ENCODE measurements at places on chromosomes 1 and 21. TPM values are rescaled to one million over a fixed set of nuclear protein-coding genes. Genes with fewer than 3 reads are reported as not detected.

DNA sequence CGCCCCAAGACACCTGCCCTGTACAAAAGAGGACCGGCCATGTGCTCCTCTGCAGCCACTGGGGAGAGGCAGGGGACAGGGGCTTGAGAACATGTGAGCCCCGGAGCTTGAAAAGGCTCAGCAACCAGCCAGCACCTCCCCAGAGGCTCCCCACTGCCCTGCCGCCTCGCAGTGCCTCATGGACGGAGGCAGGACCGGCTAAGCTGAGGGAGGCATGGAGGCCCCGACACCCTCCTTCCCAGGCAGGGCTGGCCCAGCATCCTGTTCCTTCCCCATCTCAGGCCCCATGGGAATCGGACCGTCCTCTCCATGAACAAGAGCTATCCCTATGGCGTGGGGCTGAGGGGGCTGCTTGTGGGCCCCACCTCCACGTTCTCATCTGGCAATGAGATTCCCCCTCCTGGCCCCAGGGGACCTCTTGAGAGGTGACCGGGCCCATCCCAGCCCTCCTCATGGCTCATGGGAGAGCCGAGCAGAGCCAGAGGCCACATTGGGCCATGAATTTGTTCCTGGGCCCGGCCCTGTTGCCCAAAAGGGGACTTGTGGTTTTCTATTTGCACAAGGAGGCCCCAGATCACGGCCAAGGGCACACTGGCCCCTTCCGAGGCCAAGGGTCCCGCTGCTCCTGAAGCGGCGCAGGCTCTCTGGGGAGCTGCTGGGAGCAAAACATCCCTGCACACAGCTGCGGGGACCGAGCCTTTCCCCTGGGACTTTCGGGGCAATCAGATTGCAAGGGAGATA lies 65.2 kb upstream of the ARHGEF16 start:
- H3K27me3 ChIP-seq, result no peaks in the 10 kb centered on the region
- no peak for DNase-seq
- H3K27ac ChIP-seq, result no peak overlapping the region
- H3K4me3 ChIP-seq, result no peak overlapping the region
- H3K4me1 ChIP-seq, result no peaks in the 10 kb centered on the region

The PRRC2C gene
- total RNA-seq, result 341 TPM

The OR2M3 gene
- not detected for total RNA-seq

The SRM gene
- total RNA-seq, result 116 TPM

DNA sequence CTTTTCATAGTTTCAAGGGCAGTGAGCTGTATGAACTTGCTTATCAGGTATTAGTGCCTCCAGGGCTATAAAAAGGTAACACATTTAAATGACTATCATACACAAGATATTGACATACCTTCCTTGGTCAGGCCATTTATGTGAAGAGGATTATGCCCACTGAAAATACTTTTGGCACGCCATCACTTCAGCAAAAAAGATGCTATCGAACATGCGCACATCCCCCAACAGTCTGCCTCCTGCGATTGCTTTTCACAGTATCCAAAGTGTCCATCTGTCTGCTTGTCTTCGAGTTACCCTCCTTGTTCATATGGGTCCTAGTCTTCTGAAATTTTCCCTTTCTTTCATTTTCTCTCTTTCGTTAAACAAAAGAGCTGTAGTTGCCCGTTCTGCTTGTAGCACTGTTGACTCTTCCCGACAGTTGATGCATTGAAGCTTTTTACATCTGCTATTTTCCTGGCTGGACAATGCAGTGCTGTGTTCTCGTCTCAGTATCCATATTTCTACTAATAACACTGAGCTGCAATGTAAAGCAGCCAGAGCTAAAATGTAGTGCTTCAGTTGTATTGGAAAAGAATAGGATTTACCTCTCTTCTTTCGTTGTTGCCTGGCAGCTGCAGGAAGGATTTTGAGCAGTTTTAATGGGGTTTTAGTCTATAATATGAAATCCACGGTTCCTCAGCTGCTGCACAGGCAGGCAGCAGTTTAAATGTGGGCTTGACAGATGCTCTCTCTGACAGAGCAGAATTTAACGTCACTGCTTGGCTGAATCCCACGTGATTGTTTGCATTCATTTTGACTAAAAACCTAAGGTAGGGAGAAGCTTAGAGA lies at the start of gene B3GALT2:
TSS of gene B3GALT2 (minus strand) at position 713 of the 831 bp plus-strand sequence. CDS start 5,051 bp downstream, outside the sequence.
- H3K4me3 ChIP-seq, result no peak within 1 kb of the TSS
- DNase-seq, result no peak
- no peaks in the 10 kb centered on the region for H3K27me3 ChIP-seq

The LYPD8 gene
- not detected for total RNA-seq

DNA sequence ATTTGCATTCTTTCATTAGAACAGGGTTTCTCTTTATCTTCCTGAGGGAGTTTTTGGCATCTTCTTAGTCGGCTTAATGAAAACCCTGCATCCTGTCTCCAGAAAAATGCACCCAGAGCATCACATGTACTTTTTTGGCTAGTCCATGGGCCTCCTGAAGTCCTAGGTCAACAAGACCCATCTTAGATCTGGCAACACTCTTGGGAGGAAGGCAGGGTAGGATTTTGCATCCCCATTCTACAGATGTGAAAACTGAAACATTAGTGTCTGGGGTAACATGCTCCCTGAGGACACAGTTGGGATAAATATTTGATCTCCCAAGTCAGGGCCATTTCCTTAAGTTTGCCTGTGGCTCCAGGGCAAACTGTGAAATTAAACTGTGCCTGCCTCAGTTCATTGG lies 40.0 kb upstream of the HMGB4 start:
- no peaks in the 10 kb centered on the region for H3K27me3 ChIP-seq
- H3K4me3 ChIP-seq, result no peak overlapping the region
- H3K4me1 ChIP-seq, result no peaks in the 10 kb centered on the region
- no peaks in the 10 kb centered on the region for H3K36me3 ChIP-seq

GRCh38 chr1:228136901-228137300 lies 3.2 kb upstream of the GUK1 start:
- peaks cover 13% of the 10 kb centered on the region for H3K4me1 ChIP-seq
- no peak for DNase-seq
- H3K27ac ChIP-seq, result no peak overlapping the region
- H3K36me3 ChIP-seq, result no peaks in the 10 kb centered on the region
- no peaks in the 10 kb centered on the region for H3K27me3 ChIP-seq
- no peak overlapping the region for H3K4me3 ChIP-seq

DNA sequence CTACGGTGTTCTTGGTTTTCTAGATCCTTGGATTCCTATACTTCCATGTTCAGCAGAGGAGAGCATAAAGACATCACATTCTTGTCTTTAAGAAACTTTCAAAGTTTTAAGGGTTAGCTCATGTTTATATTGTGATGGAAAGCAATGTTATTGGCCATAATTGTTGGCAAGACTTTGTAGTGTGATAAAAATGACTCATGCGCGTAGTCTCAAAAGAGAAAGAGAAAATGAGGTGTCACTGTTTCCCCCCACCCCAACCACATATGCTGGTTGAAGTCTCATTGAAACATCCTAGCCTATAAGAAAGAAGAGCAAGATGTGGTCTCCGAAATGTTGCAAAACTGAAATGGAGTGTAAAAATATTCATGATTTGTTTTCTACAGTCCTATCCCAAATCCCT lies 348.8 kb downstream of the PTBP2 start:
- no peaks in the 10 kb centered on the region for H3K27me3 ChIP-seq
- no peaks in the 10 kb centered on the region for H3K4me1 ChIP-seq
- H3K27ac ChIP-seq, result no peak overlapping the region
- no peaks in the 10 kb centered on the region for H3K36me3 ChIP-seq

DNA sequence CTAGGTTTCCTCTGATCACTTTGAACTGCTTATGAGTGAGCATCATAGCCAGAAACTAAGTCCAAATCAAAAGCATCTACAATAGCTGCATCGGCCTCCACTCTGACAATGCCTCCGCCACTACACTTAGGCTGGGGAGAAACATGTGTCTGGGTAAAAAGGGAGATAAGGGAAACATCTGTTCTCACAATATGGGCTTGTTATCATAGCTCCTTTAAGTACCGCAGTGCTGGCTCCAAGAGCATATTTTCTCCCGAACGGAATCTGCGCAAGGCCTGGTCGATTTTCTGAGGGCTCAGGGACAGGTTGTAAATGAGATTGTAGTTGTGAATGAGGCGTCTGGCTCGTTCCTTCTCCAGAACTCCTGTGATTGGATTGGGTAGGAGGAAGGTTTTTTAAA lies 63.9 kb upstream of the CYP2J2 start:
- DNase-seq, result no peak
- H3K36me3 ChIP-seq, result no peaks in the 10 kb centered on the region
- no peak overlapping the region for H3K4me3 ChIP-seq
- no peaks in the 10 kb centered on the region for H3K4me1 ChIP-seq
- no peaks in the 10 kb centered on the region for H3K27me3 ChIP-seq

The ACBD3 gene
- total RNA-seq, result 19.6 TPM

The DDR2 gene
- 0.35 TPM for total RNA-seq

The ACOT11 gene
- 0.22 TPM for total RNA-seq

DNA sequence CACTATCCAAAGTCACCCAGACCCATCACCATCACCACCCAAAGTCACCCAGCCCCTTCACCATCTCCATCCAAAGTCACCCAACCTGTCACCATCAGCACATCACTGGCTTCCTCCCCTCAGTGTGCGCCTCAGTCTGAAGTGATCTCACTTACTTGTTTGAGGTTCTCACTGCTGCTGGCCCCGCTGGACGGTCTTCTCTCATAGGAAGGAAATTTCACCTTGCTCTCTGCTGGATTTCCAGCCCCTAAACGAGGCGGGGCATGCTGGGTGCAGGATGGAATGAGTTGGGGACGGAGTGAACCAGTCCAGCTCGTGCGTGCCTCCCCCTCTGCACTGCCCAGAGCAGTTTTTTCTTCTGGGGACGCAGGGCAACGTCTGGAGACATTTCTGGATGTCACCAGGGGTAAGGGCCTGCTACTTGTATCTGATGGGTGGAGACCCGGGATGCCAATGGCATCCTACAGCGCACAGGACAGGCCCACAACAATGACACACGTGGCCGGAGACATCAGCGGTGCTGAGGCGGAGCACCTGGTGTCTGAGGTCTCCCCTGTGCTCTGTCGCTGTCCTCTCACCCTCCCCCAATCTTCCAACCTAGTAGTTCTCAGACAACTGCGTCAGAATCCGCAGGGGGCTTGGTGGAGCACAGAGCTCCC lies 38.6 kb downstream of the PDE9A start:
- no peaks in the 10 kb centered on the region for H3K36me3 ChIP-seq
- no peak for DNase-seq
- no peaks in the 10 kb centered on the region for H3K27me3 ChIP-seq
- no peaks in the 10 kb centered on the region for H3K4me1 ChIP-seq
- no peak overlapping the region for H3K4me3 ChIP-seq
- H3K27ac ChIP-seq, result no peak overlapping the region

DNA sequence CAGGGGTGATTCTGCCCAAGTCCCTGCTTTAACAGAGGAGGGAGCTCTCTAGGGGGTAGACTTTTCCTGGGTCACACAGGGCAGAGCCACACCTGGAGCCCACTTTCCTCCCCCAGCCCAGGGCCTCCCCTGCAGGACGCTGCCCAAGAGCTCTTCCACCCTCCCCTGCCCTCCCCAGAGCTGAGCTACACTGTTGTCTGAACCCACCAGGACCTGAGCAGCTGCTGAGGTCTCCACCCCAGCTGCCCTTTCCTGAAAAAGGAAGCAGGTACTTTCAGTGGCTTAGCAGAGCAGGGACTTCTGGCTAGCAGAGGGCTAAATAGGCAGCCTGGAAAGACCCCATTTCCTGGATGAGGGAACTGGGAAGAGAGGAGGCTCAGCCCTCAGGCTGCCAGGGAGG lies 169.3 kb upstream of the ETV3 start:
- H3K36me3 ChIP-seq, result no peaks in the 10 kb centered on the region
- no peak for DNase-seq
- H3K27me3 ChIP-seq, result no peaks in the 10 kb centered on the region
- H3K27ac ChIP-seq, result no peak overlapping the region

DNA sequence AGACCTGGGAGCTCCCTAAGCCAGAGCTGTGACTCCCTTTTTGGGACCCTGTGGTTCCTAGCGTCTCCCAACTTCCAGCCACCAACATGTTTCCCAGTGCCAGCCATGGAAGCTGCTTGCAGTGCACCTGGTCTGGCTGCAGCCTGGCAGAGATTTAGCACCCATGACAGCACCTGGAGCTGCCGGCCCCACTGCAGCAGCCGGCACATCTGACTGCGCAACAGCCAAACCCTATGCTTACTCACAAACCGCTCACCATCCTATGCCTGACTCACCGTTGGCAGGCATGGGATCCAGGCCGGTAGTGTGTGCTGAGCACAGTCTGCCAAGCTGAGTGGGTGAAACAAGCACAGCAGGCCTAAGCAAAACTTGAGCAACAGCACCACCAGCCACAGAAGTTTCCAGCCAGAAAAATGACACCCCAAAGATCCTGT lies 435.9 kb upstream of the PRMT6 start:
- H3K4me3 ChIP-seq, result no peak overlapping the region
- H3K36me3 ChIP-seq, result no peaks in the 10 kb centered on the region
- H3K4me1 ChIP-seq, result no peaks in the 10 kb centered on the region
- H3K27me3 ChIP-seq, result no peaks in the 10 kb centered on the region

DNA sequence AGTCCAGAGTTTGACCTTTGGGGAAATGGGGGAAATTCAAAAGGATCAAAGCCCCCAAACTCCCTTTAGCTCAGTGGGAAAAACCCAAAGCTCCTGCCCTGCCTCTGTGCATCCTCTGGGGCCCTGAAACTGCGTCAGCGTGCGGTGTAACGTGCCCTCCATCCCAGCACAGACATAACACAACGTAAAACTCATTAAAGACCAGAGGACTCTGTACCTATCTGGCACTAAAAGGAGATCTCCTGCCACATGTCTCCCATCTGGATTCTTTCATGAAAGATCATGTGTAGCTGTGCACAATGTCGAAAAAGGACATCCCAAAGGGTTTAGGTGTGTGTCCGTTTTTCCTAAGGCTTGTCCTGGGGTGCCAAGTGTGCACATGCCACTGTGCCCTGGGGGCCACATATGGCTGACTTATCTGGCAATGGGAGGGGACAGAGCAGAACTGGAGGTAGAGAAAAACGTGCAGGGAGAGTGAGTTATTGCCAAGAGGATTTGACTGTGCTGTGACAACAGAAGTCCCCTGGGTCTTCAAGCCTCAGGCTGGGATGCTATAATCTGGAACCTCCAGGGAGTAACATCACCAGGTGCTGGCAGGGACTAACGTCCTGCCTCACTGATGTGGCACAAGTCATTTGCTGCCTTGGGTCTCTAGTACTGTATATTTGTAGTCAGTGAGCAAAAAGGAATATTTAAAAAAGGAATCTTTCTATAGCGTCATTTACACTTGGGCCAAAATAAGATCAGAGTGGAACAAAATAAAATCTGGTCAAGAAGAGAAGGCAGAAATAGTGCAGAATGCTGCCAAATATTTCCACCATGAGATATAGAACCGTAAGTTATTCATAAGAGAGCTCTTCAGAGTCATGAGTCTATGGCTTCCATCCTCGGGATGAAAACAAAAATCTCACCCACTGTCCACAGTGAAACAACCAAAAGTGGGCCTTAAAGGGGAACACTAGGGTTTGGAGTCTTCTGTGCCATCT lies 52.3 kb downstream of the ITPKB start:
- no peak overlapping the region for H3K4me3 ChIP-seq
- peak overlapping the region; percentile 86 for H3K27ac ChIP-seq
- H3K4me1 ChIP-seq, result peaks cover 100% of the 10 kb centered on the region
- H3K36me3 ChIP-seq, result peaks cover 8% of the 10 kb centered on the region
- H3K27me3 ChIP-seq, result no peaks in the 10 kb centered on the region

DNA sequence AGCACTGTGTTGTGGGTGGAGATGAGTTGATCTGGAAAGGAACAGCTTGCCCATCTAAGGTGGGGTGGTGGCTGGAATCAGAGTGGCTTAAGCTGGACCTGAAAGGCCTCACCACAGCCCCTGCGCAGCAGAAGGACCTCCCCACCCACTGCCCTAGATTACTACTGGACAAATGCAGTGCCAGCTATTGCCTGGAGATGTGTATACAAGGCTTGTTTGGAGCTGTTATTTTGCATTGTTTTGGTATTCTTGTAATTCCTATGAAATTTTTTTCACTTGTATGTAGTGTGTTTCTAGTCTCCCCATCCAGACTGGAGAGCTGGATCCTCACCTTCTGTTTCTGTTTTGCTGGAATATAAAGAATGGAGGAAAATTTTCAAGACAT lies 1.3 kb upstream of the SLC30A1 start:
- no peak overlapping the region for H3K4me3 ChIP-seq
- no peak for DNase-seq
- H3K27me3 ChIP-seq, result no peaks in the 10 kb centered on the region
- H3K36me3 ChIP-seq, result no peaks in the 10 kb centered on the region
- peaks cover 5% of the 10 kb centered on the region for H3K4me1 ChIP-seq

Measured in naive thymus-derived CD4-positive, alpha-beta T cell (primary cell).